ENCODE measurements at places on chromosomes 1 and 21.

GRCh38 chr1:218772575-218772974, 401.1 kb upstream of the LYPLAL1 start:
- peak; percentile 58 for DNase-seq

- no peak for DNase-seq
These were observed 20.8 kb upstream of the EPB41 start for GRCh38 chr1:28893403-28894102.

DNA sequence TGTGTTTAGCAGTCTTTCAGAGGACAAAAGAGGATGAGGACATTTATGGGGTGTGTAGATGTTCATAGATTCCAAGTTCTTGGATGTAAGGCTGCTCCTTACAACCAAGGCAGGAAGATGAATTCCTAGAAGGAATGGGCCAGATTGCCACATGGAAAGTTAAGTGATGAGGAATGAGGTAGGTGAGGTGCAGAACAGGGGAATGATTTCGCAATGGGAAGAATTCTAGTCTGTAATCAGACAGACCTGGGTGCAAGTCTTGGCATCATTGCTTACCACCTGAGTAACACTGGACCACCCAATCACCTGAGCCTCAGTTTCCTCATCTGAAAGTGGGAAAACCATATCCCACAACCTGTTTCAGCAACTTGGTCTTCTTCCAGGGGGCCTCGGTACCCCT, 174.9 kb downstream of the IER5 start:
- DNase-seq, result no peak

DNA sequence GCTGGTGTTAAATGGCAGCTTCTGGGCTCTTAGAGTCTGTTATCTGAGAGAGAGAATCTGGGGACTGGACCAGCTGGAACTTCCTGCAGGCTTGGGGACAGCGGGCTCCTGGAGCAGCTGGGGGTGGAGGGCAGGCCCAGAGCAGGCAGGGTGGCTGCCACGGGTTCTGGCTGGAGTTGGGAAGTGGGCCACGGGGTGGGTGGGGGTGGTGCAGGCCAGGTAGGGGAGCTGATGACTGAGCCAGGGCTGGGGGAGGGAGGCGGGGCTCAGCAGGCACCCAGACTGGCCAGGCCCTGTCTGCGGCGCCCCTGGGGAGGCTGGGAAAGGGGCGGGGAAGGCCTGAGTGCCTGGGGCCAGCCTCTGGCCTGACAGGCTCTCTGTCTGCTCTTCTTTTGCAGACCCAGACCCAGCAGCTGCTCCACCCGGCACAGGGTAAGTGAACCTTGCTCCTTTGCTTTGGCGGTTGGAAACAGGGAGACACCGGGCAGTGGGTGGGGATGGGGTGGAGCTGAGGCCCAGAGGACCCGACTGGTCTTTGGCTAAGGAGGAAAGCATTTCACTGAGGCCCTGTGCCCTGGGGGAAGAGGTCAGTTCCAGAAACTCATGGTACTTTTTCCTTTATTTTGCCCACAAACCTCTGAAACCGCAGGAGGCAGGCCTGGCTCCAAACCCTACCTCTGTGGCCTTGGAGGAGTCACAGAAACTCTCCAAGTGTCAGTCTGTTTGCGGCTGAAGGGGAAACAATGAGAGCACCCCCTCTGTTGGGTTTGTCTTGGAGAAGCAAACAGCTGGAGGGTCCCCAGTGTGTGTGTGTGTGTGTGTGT, 48.8 kb downstream of the ARHGEF10L start:
- DNase-seq, result peak; percentile 68

- DNase-seq, result no peak
These were observed 347.2 kb downstream of the MATN1 start for GRCh38 chr1:30376054-30376697.

Measured in lung (tissue), 17 donors.